Omental fat pad (tissue), 4 donors: ENCODE measurements at places on chromosomes 12 and 14. TPM values are rescaled to one million over a fixed set of nuclear protein-coding genes. Genes with fewer than 3 reads are reported as not detected.

DNA sequence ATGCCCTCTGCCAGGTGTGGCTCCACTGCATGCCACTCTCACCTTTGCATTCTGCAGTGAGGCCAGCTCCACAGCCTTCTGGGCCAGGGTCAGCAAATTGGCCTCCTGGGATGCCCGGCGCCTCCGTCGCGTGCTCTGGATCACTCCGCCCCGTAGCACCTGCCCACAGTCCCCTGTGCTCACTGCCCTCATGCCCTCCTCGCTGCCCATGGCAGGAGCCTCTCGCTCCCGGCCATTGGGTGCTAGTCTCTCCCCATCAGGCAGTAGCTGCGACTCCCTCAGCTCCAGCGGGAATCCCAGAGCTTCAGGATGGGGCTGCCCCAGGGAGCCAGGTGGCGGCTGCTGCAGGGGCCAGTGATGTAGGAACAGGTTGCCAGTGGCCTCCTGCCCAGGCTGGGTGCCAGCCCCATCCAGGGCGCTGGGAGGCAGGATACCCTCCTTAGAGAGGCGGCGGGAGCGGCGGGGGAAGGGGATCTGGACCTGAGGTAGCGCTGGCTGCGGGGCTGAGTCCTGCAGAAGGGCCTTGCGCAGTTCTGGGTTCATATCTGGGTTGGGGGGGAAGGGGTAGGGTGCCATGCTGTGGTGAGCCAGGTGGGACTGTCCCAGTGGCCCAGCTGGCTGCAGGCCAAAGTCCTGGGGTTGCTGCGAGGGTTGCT, 24.5 kb upstream of the PNMA1 start:
- DNase-seq = no peak

DNA sequence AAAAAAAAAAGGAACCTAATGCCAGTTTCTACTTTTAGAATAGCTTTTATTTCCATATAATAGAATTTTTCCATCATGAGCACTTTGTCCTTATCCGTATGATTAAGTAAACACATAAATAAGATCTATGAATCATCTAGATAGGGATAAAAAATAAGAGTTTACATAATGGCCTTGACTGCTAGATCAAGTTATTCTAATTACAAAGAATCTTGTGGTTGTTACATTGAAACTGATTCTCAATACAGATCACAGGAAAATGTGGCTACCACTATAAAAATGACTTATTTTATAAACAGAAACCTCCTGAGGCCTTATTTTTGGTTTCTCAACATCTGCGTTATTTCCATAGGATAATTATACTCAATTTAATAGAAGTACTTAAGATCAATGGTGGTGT, 34.4 kb upstream of the NDUFA12 start:
- no peak for DNase-seq

- no peak for DNase-seq
Measured at GRCh38 chr14:67940486-67941455, 121.2 kb downstream of the RAD51B start.

GRCh38 chr12:116337312-116337711, 59.8 kb upstream of the MED13L start:
- DNase-seq = no peak

DNA sequence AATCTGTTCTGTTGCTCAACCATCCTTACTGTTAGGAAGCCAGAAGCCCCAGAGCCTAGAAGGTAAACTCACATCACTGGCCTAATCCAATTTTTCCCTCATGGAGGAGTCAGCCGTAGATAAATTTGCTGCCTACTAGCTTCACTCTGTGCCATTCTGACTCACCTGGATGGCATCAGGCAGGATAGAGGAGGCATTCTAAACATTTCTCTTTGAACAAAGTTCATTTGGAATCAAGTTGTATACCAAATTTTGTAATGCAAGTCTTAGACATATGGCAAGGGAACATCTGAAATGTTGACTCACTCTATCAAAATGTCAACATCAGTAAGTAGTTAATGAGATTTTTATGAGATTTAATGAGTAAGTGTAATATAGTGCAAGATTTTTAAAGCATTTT, 13.6 kb upstream of the TBC1D30 start:
- DNase-seq = no peak

- no peak for DNase-seq
Measured at GRCh38 chr12:57868851-57869268, 22.3 kb upstream of the CTDSP2 start.

Gene MDGA2
- total RNA-seq = not detected

Gene SSPN
- total RNA-seq = 14.1 TPM
